ENCODE measurements at places on chromosomes 16 and 17.

DNA sequence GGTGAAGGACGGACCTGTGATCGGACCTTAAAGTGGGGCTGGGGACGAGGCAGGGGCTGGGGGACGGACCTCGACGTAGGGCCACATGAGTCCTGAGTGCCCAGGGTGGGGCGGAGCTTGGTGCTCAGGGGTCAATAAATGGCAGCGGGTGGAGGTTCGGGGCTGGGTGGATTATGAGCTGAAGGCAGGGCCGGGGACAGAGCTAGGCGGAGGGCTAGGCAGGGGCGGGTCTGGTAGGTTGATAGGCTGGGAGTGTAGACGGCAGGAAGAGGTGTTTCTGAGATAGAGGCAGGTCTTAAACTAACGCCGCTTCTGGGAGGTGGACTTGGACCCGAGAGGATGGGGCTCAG lies 733 bp downstream of the CHRNB1 start:
- no peak for DNase-seq

- DNase-seq: no peak
Observed at GRCh38 chr17:5122586-5123342, 6.9 kb downstream of the USP6 start.

- no peak for DNase-seq
Observed at GRCh38 chr17:48928876-48929811, 15.5 kb downstream of the SNF8 start.

GRCh38 chr17:37088459-37088858 lies 139.7 kb downstream of the AATF start:
- DNase-seq: no peak

- DNase-seq: no peak
Observed at GRCh38 chr17:6061290-6061689, 8.9 kb upstream of the WSCD1 start.

GRCh38 chr16:76535-77272 lies 1.3 kb upstream of the MPG start:
- DNase-seq: no peak

GRCh38 chr16:86730086-86730485 lies 151.7 kb downstream of the FOXL1 start:
- DNase-seq: no peak

GRCh38 chr17:67121316-67121891 lies 77.0 kb downstream of the CACNG1 start:
- DNase-seq: no peak

DNA sequence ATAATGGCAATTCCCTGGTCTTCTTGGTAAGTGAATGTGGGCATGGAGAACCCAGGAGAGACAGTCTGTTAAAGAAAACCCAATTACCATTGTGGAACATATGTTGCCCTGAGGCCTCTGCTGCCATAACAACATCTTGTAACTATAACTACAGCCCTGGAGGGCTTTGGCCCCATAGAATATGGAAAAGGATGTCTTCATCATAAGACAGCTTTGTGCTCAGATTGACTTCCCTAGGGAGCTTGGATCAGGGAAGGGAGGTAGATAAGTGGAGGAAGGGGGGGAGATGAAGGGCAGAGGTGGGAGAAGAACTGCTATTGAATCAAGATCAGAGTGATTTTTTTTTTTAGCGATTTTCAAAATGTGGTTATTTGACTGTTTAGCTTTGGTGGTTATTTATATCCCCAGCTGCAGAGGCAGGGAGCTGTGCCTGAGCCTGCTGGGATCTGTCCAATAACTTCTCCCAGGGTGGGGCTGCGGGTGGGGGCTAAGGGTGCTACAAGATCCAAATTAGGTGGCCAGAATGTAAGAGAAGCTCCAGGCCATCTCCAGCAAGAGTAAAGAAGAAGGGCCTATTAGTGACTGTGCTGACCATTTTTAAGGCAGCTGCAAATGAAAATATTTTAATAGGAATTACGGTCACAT lies 5.3 kb upstream of the KAT7 start:
- DNase-seq: no peak

- DNase-seq: no peak
Observed at GRCh38 chr16:9978160-9978725, 204.0 kb downstream of the GRIN2A start.

Measured in activated T-helper 1 cell treated with anti-CD3 and anti-CD28 coated beads, Interleukin-2, amount 50 U/mL, for 16 hours (primary cell).